Epithelial cell of proximal tubule (primary cell): ENCODE measurements at places on chromosomes 7 and 10.

- no peak for DNase-seq
Observed at GRCh38 chr7:151248346-151249033, at the start of gene SMARCD3. Gene SMARCD3 (minus strand): TSS chr7:151248694. CDS start chr7:151248562, 132 bp downstream.

GRCh38 chr10:58385784-58386112 is 538 bp downstream of the TFAM start:
- DNase-seq, result no peak

GRCh38 chr10:133000648-133001047 is 58.3 kb upstream of the CFAP46 start:
- no peak for DNase-seq

DNA sequence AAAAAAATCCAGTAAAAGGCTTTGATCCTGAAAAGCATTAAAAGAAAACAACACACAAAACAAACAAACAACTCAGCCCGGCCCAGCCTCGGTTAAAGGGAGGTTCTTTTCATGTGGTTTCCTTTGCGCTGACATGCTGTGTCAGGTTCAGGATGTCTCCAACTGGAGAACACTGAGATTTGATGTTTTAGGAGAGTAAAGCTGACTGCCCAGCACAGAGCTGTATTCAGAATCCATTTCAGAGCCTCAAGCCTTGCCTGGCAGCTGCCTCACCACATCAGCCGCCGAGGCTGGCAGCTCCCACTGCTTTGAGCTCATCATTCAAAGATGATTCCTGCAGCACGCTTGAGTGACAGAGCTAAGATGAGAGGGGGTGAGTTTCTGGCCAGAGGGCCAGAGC is 205.8 kb upstream of the LYZL1 start:
- DNase-seq, result no peak

GRCh38 chr7:55438757-55439525 is 73.8 kb downstream of the LANCL2 start:
- no peak for DNase-seq

DNA sequence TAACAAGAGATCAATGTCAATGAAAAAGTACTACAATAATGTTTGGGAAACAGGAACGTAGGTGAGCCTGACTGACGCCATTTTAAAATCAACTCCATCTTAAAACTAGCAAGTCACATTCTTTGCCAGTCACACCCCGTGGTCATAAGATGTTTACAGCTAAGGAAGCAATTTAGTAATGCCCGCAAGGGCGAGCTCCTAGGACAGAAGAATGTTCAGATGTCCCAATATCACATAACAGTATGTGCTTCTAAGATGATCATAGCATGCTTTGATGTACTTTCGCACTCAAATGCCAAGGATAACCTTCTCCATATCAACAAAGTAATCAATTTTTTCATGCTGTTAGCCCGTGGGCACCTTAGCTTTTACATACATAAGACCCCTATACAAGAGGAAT is 113.8 kb upstream of the EGFR start:
- no peak for DNase-seq

- no peak for DNase-seq
Observed at GRCh38 chr7:82036146-82036886, 266.5 kb upstream of the HGF start.

GRCh38 chr7:90661290-90662151 is 65.4 kb downstream of the CDK14 start:
- DNase-seq, result no peak

GRCh38 chr10:30862486-30862885 is 169.2 kb downstream of the ZNF438 start:
- peak; percentile 61 for DNase-seq

DNA sequence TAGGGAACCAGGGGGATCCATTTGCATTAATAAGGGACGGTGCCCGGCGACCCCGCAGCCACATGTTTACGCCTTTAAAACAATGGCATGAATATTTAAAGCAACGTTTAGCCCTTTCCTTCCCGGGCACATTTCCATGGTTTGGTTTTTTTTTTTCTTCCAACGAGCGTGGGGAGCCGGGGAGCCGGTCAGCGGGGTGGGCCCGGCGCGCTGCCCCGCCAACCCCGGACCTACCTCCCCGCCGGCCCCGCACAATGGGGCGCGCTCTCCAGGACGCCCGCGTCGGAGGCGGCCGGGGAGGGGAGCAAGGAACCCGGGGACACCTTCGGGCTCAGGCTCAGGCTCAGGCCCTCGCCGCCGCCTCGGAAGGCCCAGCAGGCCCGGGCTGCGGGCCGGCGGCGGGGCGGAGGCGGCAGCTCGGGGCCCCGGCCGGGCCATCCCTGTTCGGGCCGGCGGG is 1.0 kb downstream of the SEPHS1 start:
- DNase-seq, result no peak

GRCh38 chr10:122279725-122280141 is 8.6 kb downstream of the BTBD16 start:
- DNase-seq, result no peak

DNA sequence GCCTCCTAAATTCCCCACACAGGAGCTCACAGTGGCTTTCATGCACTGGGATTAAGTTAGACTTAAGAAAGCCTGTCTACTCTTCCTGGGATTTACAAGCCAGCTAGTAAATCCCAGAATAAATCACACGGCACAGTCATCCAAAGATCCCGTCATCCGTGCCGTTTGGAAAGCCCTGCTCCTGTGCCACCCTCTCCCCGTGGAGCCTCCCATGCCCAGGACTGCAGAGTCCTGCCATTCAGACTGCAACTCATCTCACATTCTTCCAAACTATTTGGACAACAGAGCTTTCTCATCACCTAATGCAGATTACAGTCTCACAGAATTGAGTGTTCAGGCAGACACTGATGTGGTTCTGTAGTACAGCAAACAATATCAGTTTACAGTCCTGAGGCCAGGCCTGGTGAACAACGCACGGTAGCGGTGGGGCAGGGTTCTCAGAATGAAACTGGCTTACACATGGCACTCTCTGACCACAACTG is 166.5 kb downstream of the EGFR start:
- no peak for DNase-seq

- no peak for DNase-seq
Observed at GRCh38 chr7:117683430-117684175, 189.6 kb downstream of the CTTNBP2 start.

DNA sequence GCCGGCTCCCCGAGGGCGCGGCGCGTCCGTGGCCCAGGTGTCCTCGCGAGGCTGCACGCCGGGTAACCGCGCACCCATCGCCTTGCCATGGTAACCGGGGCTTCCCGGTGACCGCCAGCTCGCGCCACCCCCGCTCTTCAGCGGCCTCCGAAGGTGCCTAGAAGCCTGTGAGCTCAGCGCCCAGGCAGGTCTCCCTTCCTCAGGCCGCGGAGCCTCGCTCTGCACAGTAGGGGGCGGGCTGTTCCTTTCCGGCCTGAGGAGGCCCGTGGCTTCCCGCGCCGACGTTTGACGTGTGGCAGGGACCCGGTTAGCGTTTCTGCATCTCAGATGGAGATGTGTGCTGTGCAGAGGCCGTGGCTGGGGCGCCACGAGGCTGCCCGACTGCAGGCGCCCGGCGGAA is 117.1 kb downstream of the DYNC2I1 start:
- no peak for DNase-seq

- DNase-seq, result no peak
Observed at GRCh38 chr10:119370972-119371703, 163.8 kb downstream of the GRK5 start.

GRCh38 chr7:87159538-87159937 is 7.3 kb downstream of the DMTF1 start:
- no peak for DNase-seq

DNA sequence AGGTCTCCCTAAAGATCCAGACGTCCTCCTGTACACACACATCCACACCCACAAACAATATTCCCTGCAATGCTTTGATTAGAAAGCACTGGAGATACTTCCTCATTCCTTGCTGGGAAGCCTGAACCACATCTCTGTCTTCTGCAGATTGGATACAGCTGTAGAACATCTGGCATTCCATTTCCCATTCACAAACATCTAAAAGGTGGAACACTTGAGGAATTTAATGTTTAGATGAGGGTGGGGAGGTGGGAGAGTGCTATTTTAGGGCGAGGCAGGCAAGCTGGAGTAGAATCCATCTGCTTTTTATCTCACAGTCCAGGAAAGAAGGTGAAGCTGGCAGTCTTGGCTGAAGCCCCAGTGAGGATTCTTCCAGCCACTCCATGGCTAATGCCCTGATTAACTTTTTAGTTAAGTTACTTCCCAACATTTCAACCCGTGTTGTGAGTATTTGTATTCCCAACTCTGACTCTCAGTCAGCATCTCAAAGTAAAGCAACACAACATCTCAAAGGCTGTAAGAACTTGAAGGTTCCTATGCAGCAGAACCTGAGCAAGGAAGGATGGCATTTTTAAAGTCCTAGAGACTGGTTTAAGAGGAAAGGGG is 46.1 kb downstream of the CYTH3 start:
- DNase-seq, result no peak

DNA sequence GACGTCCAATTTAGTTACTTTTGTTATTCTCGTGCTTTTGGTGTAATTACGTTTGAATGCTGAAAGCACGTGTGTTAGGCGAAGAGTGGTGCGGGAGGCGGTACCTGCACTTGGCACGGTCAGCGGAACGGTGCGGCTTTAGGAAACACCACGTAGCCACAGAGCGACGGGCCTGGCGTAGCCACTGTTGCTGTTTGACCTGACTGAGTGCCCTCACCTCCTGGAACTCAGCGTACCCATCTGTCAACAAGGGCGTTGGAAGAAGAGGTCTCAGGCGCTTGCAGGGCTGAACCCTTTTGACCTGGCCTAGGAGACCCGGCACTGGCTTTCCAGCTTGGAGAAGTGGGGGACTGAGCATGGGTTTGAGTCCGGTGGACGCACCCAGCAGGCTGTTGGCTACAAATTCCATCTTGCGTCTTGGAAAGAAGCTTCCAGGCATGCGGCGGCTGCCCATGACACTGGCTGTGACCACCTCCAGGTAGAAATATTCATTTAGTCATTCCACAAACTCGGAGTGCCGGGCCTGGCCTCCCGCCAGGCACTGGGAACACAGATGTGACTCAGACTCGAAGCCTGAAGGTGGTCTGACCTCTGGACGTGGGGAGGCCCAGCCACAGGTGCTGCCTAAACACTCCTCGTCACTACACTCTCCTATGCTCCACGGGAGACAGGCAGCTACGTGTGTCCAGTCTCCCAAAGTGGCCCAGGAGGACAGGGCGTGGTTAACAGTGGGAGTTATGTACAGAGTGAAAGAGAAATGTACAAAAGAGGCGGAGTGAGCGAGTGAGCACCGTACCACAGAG is 22.2 kb downstream of the FAM20C start:
- no peak for DNase-seq

GRCh38 chr10:6065835-6066234 is 3.7 kb upstream of the IL2RA start:
- no peak for DNase-seq

DNA sequence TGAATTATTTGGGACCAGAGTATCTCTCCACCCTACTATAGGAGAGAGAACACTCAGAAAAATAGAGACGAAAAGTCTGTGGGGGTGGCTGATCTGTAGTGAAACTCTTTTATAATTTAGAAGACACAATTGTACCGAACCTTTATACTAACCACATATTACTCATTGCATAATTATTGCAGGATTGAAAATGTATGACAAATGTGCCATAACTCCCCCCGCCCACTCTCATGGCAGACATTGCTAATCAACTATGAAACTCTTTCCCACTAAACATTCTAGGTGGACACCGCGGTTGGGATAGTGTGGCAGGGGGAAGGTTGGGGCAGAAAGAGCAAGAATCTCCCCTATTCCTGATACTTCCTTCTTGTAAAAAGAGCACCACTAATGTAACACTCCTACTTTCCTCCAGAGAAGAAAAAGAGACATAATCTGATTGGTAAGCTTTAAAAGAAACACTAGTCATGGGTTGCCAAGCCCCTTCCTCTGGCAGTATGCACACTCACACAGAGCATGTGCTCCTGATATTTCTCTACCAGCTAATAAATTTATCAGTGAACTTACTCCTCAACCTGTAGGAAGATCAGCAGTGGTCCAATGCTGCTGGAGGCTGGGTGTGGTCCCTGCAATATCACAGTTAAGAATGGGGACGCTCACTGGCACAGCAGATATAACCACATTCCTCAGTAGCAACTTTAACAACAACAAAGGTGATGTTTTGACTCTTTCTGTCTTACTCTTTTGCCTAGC is 18.7 kb upstream of the ARID5B start:
- no peak for DNase-seq

GRCh38 chr10:94103801-94104221 is 110.1 kb downstream of the PLCE1 start:
- no peak for DNase-seq
